GM12878 (cell line): ENCODE measurements at places on chromosomes 13 and 19. TPM values are rescaled to one million over a fixed set of nuclear protein-coding genes. Genes with fewer than 3 reads are reported as not detected.

Gene ZGLP1
- 2.5 and 4.1 TPM in 2 replicates for total RNA-seq

Gene ZNF836
- total RNA-seq = 9.1 and 9.9 TPM in 2 replicates

Gene NCCRP1
- not detected in 2 replicates for total RNA-seq

Gene WTIP
- 0.32 and 0.59 TPM in 2 replicates for total RNA-seq

Gene KIRREL2
- total RNA-seq = not detected in 2 replicates

Gene ARHGEF1
- total RNA-seq = 185 and 207 TPM in 2 replicates

Gene GNG7
- total RNA-seq = 13.6 and 14.0 TPM in 2 replicates

Gene SLC44A2
- 45.3 and 48.4 TPM in 2 replicates for total RNA-seq

Gene COX6B2
- total RNA-seq = not detected in 2 replicates

Gene ZBTB32
- total RNA-seq = 45.6 and 46.7 TPM in 2 replicates

Gene RNF17
- total RNA-seq = not detected in 2 replicates

Gene CEBPA
- total RNA-seq = 0.32 and 0.36 TPM in 2 replicates

DNA sequence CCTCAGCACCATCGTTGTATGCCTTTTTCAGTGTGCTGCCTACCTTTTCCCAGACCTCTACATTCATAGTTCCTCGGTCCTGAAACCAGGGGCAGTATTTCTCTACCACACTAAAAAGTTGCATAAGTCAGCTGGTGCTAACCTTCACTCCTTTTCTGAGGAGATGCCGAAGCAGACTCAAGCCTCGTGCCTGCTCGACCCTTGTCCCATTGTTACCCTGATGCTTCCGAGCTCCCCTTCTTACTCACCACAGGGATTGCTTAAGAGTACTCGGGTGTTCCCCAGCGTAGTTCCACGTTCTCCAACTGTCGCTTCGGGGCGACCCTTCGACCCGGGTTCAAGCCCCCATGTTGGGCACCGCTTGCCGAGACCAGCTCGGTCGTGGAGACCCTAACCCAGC lies 19.0 kb upstream of the IL17D start:
- H3K4me3 ChIP-seq = no peak overlapping the region
- no peaks in the 10 kb centered on the region for H3K27me3 ChIP-seq
- H3K4me1 ChIP-seq = no peaks in the 10 kb centered on the region
- H3K36me3 ChIP-seq = no peaks in the 10 kb centered on the region

GRCh38 chr13:73133531-73133930 lies 74.7 kb downstream of the KLF5 start:
- H3K4me3 ChIP-seq = no peak overlapping the region
- no peak overlapping the region for H3K27ac ChIP-seq
- DNase-seq = no peak
- no peaks in the 10 kb centered on the region for H3K36me3 ChIP-seq
- H3K4me1 ChIP-seq = no peaks in the 10 kb centered on the region

- DNase-seq = no peak
- H3K27me3 ChIP-seq = no peaks in the 10 kb centered on the region
- H3K27ac ChIP-seq = no peak overlapping the region
- H3K4me3 ChIP-seq = no peak overlapping the region
Observed at GRCh38 chr19:17158584-17158983, 56.6 kb upstream of the USE1 start.

- peaks cover 28% of the 10 kb centered on the region for H3K4me1 ChIP-seq
- H3K4me3 ChIP-seq = peak overlapping the region; percentile 77
- H3K27me3 ChIP-seq = no peaks in the 10 kb centered on the region
- no peaks in the 10 kb centered on the region for H3K36me3 ChIP-seq
Observed at GRCh38 chr19:45444318-45445041, 20.8 kb upstream of the ERCC1 start.

GRCh38 chr13:107095876-107096275 lies 527.9 kb upstream of the ARGLU1 start:
- no peaks in the 10 kb centered on the region for H3K4me1 ChIP-seq
- no peak overlapping the region for H3K27ac ChIP-seq
- no peaks in the 10 kb centered on the region for H3K36me3 ChIP-seq
- no peak overlapping the region for H3K4me3 ChIP-seq
- no peak for DNase-seq

- no peak overlapping the region for H3K4me3 ChIP-seq
- no peak overlapping the region for H3K27ac ChIP-seq
- H3K27me3 ChIP-seq = no peaks in the 10 kb centered on the region
- H3K36me3 ChIP-seq = no peaks in the 10 kb centered on the region
Observed at GRCh38 chr13:91962946-91963345, 564.5 kb downstream of the GPC5 start.

DNA sequence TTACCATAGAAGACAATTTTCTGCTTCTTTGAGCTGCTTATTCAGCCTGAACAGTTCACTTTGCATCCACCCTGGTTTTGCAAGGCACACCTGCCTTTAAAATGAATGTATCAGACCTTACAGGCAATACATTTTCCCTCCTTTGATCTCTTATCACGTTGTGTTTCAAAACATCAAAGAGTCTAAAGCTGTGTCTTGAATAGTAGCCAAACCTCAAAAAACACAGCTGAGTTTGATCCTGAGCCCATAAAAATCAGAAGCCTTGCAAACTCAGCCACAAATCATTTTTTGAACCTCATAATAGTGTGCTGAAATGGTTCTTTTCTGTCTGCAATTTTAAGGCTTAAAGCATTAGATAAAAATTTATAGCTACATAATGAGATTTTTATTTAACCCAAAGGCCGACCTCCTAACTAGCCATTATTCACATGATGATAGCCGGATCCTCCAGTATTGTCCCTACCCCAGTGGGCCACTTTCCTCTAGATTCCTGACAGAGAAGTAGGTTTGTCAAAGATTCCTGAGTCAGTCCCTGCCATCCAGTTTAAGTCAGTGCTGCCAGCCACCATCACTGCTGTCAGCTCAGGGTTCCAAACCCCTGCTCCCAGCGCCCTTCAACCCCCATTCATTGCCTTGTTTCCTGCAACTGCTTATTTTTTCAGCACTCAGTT lies 71.8 kb downstream of the CAB39L start:
- no peak for DNase-seq
- no peak overlapping the region for H3K27ac ChIP-seq
- no peak overlapping the region for H3K4me3 ChIP-seq
- no peaks in the 10 kb centered on the region for H3K36me3 ChIP-seq
- peaks cover 3% of the 10 kb centered on the region; the same call in 1 of the 2 replicates for H3K4me1 ChIP-seq

DNA sequence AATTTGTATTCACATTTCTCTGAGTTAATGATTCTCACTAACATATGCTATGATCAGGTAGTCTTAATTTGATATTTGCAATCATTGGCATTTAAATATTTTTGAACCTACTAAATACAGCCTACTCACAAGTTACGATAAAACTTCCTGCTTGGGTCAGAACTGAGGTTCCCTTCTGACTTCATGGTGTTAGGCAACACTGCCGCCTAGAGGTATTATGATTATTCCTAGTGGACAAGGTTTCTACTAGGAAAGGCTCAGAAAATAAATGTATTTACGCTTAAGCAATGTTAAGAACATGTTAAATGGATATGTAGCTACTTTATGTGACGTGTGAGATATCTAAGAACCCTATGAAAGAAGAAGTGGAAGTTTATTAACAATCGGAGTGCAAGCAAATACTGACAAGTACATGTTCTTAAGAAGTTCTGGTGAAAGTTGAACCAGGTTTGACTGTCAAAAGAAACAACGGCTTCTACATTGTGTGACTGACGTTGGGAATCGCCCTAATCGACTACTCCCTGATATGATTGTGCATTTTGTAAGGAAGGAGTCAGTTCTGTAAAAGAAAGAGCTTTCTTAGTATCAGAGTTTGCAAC lies 1395.8 kb downstream of the SLITRK5 start:
- no peaks in the 10 kb centered on the region for H3K27me3 ChIP-seq
- no peaks in the 10 kb centered on the region for H3K4me1 ChIP-seq
- H3K36me3 ChIP-seq = no peaks in the 10 kb centered on the region
- H3K4me3 ChIP-seq = no peak overlapping the region

GRCh38 chr13:71704656-71705055 lies 162.3 kb downstream of the DACH1 start:
- DNase-seq = no peak
- H3K36me3 ChIP-seq = no peaks in the 10 kb centered on the region
- H3K27me3 ChIP-seq = no peaks in the 10 kb centered on the region
- H3K4me1 ChIP-seq = no peaks in the 10 kb centered on the region

GRCh38 chr13:23985839-23986238 lies 88.5 kb upstream of the C1QTNF9B start:
- no peak overlapping the region for H3K27ac ChIP-seq
- DNase-seq = no peak
- no peaks in the 10 kb centered on the region for H3K36me3 ChIP-seq
- no peaks in the 10 kb centered on the region for H3K4me1 ChIP-seq
- H3K4me3 ChIP-seq = no peak overlapping the region

GRCh38 chr19:30467239-30467638 lies 95.1 kb downstream of the ZNF536 start:
- H3K4me1 ChIP-seq = no peaks in the 10 kb centered on the region
- DNase-seq = no peak
- H3K4me3 ChIP-seq = no peak overlapping the region
- H3K27me3 ChIP-seq = no peaks in the 10 kb centered on the region

DNA sequence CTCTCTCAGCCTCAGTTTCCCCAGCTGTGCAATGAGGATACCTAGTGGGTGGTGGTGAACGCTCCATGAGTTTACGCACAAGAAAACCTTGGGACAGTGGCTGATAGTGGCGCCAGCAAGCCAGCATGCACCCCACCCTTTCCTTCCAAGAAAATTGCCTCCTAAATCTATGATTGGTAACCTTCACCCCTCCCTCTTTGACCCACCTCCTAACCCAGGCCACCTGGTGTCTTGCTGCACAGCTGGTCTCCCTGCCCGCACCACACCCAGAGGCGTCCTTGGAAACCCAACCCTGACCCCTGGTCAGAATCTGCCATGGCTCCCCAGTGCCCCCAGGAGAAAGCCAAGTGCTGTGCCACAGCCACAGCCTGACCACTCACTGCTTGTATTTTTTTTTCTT lies 22.8 kb upstream of the BCL3 start:
- no peak overlapping the region for H3K4me3 ChIP-seq
- H3K4me1 ChIP-seq = peaks cover 47% of the 10 kb centered on the region
- no peak overlapping the region for H3K27ac ChIP-seq
- DNase-seq = no peak

DNA sequence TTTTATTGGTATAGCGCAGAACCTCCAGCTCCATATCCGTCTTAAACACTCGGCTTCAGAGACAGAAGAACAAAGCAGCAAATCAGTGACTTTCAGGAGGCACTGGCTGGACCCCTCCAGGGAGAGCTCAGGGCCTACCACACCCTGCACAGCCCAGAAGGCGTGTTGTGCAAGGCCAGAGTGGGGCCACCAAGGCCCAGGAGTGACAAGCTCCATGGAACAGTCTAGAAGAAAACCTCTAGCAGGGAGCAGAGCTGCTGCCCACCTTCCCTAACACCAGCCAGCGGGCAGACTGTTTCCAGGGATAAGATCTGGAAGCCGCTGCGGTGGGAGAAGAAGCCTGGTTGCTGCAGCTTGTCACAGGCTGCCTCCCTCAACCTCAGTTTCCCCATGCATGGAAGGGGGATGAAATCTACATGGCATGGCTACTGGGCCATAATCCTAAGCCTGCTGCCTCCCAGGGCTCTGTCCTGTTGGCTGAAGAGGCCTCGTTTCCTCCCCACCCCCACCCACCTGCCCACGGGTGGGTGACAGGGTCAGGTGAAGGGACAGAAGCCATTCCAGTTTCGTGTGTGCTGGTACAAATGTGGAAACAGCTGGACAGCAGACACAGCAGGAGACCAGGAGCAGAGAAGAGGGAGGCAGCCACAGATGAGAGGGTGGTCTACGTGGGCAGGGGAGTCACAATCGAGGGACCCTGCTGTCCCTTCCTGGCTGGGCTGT lies 57.4 kb downstream of the PEPD start:
- no peak for DNase-seq
- no peak overlapping the region for H3K4me3 ChIP-seq
- H3K4me1 ChIP-seq = no peaks in the 10 kb centered on the region
- H3K36me3 ChIP-seq = no peaks in the 10 kb centered on the region
- H3K27me3 ChIP-seq = no peaks in the 10 kb centered on the region

GRCh38 chr19:31733591-31733990 lies 384.4 kb upstream of the TSHZ3 start:
- no peaks in the 10 kb centered on the region for H3K36me3 ChIP-seq
- DNase-seq = no peak
- H3K27ac ChIP-seq = no peak overlapping the region
- no peaks in the 10 kb centered on the region for H3K4me1 ChIP-seq
- no peaks in the 10 kb centered on the region for H3K27me3 ChIP-seq

DNA sequence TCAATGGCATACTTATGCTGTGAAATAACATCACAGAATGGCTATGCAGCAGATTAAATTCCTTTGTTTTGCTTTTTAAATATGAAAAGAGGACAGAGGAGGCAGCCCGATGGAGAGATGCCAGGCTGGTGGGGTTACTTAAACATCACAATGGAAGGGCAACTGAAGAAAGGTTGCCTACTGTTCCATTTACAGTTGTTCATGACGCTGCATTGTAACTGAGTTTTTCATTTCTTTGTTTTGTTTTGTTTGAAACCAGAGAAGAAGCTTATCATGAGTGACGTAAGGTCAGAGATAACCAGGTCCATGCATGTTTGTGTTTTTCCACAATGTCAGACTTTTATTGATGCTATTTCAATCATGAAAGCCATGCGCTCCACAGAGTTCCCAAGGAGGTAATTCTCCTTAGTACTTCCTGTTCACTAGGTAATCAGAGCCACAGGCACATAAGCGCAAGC lies 273.8 kb downstream of the LHFPL6 start:
- H3K36me3 ChIP-seq = no peaks in the 10 kb centered on the region
- no peaks in the 10 kb centered on the region for H3K27me3 ChIP-seq
- no peaks in the 10 kb centered on the region for H3K4me1 ChIP-seq

DNA sequence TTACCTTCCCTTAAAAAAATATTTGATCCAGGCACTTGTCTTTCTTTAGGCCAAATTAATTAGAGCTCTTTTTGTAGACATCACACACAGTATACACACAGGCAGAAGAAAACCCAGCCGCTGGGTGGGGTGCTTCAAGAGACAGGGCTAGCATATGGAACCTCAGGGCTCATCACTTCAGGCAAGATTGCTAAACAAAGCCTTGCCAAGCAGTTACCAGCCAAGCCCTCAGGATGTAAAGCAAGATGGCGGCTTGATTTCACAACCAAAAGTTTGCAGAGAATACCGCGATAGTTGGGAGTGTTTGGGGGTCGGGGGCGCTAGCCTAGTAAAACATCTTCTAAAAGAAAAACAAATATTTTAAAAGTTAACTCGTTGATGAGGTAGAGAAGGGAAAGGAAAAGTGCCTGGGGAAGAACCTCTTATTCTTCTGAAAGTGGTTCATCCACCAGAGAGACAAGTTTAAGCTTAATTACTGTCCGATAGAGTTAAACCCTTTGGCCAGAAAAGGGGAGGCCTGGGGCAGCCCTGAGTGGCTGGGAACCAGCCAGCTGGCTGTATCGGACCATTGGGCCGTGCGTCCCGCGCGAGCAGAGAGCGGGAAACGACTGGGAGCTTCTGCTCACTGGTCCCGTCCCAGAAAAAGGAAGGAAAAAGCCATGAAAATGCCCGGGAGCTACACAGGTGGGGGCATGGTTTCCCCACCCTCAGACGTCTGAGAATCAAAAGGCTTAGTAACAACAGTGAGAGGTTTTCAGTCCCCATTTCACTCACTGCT lies 254.9 kb upstream of the PCDH20 start:
- no peaks in the 10 kb centered on the region for H3K4me1 ChIP-seq
- no peak overlapping the region for H3K27ac ChIP-seq
- no peaks in the 10 kb centered on the region for H3K36me3 ChIP-seq
- DNase-seq = no peak
- H3K4me3 ChIP-seq = no peak overlapping the region

- peaks cover 18% of the 10 kb centered on the region for H3K4me1 ChIP-seq
- peak overlapping the region; percentile 48; the same call in 1 of the 2 replicates for H3K4me3 ChIP-seq
- peaks cover 13% of the 10 kb centered on the region for H3K36me3 ChIP-seq
- peak; percentile 57 for DNase-seq
Observed at GRCh38 chr19:6753178-6754031, 13.8 kb downstream of the SH2D3A start.

- no peak overlapping the region for H3K4me3 ChIP-seq
- H3K27me3 ChIP-seq = no peaks in the 10 kb centered on the region
- DNase-seq = no peak
- H3K36me3 ChIP-seq = no peaks in the 10 kb centered on the region
Observed at GRCh38 chr13:113408562-113408961, 44.6 kb upstream of the GRTP1 start.
